Vagina (tissue), 2 donors: ENCODE measurements at places on chromosomes 2 and 18. TPM values are rescaled to one million over a fixed set of nuclear protein-coding genes. Genes with fewer than 3 reads are reported as not detected.

GRCh38 chr2:79393806-79394484, 118.9 kb upstream of the CTNNA2 start:
- no peaks in the 10 kb centered on the region for H3K4me1 ChIP-seq
- DNase-seq = no peak
- no peak overlapping the region for H3K4me3 ChIP-seq

DNA sequence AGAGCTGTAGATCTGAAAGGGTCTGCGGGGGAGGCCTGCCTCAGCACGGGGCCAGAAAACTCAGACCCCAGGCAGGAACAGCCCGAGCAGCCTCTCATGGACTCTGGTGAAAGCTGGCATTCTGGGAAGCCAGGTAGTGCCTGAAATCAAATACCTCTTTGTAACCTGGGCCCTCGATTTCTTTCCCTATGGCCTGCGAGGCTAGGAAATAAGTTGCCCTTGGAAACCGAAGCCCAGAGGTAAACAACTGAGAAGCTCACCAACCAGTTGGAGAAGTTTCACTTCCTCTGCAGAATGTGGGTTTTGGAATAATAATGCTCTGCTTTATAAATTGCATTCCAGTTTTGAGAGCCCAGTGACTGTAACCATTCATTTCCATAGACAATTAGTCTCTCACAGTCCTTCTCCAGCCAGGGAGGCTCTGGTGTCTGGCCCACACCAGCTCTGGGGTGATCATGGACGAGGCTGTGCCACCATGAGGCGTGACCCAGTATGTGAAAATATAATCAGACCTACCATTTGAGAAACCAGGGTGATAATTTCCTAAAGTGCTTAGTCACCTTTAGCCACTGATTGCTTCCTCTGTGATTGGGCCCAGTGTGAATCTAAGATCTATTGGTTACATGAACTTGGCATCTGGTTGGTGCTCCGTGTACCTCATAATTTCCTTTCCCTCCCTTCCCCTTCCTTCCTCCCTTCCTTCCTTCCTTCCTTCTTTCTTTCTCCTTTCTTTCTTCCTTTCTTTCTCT, 133.1 kb upstream of the PELI1 start:
- H3K4me3 ChIP-seq = no peak overlapping the region
- no peak for DNase-seq
- H3K4me1 ChIP-seq = peaks cover 34% of the 10 kb centered on the region
- no peaks in the 10 kb centered on the region for H3K27me3 ChIP-seq
- H3K36me3 ChIP-seq = no peaks in the 10 kb centered on the region
- no peak overlapping the region for H3K27ac ChIP-seq

DNA sequence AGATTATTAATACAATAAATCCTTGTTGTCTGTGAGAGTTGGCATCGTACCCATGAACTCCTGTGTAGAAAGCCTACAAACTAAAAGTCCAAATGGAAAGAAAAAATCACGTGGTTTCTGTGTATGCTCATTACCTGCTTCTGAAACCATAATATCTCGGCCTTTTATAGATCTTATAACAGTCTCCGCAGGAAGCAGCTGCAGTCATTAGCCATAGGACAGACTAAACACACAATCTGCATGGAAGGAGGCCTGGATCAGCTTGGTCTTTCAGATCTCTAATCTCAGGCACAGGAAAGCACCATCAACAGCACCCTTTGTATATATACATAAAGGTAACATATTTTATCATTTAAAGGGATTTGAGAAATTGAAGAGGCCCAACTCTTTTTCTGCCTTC, 508.9 kb upstream of the TCF4 start:
- DNase-seq = no peak
- H3K27ac ChIP-seq = no peak overlapping the region
- no peaks in the 10 kb centered on the region for H3K36me3 ChIP-seq
- no peaks in the 10 kb centered on the region for H3K27me3 ChIP-seq

LCT gene
- not detected for total RNA-seq

GRCh38 chr2:58081000-58081399, 34.4 kb downstream of the VRK2 start:
- no peak overlapping the region for H3K27ac ChIP-seq
- DNase-seq = no peak

PRR30 gene
- total RNA-seq = not detected

DNA sequence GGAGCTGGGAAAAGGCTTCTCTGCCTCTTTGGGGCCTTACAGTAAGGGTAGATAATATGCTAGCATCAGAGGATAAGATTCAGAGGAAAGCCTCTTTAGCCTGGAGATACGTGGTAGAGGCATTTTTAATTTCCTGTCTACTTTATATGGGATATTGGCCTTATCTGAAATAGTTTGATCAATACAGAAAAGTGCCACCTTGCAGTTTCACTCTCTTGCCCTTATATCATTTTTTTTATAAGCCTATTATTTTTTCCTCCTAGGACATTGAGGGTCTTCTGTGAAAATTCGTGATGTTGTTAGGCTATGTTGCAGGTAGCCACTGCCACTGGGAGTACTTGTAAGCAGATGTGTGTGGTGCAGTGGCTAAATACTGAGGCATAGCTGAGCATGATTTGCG, 40.1 kb upstream of the TOGARAM2 start:
- H3K27ac ChIP-seq = no peak overlapping the region
- no peaks in the 10 kb centered on the region for H3K4me1 ChIP-seq
- no peak for DNase-seq
- peaks cover 36% of the 10 kb centered on the region for H3K36me3 ChIP-seq
- no peak overlapping the region for H3K4me3 ChIP-seq
- H3K27me3 ChIP-seq = no peaks in the 10 kb centered on the region

DNA sequence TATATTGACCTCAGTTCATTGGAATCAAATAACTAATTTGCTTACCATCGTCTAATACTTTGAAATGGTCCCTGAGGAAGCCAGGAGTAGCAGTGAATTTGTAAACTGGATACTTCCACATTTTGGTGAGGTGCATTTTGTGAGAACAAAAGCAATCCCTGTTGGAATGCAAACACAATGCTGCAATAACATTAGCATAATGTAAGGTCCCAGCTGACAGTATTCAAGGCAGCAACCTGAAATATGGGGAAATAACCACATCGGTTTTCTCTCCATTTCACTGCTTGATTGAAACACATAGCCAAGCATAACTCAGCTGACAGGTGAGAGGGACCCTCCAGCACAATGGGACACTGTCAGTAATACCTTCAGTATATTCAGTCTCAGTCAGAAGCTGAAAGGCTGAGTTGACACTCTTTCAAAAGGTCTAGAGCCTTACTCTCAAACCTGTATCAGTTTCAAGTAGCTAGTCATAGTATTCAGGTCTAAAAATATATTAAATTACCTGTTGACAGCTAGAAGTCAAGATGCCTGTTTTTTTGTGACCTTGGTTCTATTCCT, 1311.9 kb upstream of the NRXN1 start:
- H3K27ac ChIP-seq = no peak overlapping the region
- H3K4me3 ChIP-seq = no peak overlapping the region
- DNase-seq = no peak
- H3K4me1 ChIP-seq = no peaks in the 10 kb centered on the region

LRRC30 gene
- not detected for total RNA-seq

- DNase-seq = no peak
- H3K27me3 ChIP-seq = no peaks in the 10 kb centered on the region
- H3K36me3 ChIP-seq = no peaks in the 10 kb centered on the region
- H3K27ac ChIP-seq = no peak overlapping the region
- H3K4me1 ChIP-seq = no peaks in the 10 kb centered on the region
Observed at GRCh38 chr18:79599441-79599931, 80.1 kb upstream of the CTDP1 start.

GRCh38 chr2:46197672-46198071, 99.5 kb upstream of the EPAS1 start:
- H3K4me3 ChIP-seq = no peak overlapping the region
- no peak for DNase-seq
- H3K27ac ChIP-seq = no peak overlapping the region
- no peaks in the 10 kb centered on the region for H3K27me3 ChIP-seq

- DNase-seq = no peak
- no peaks in the 10 kb centered on the region for H3K36me3 ChIP-seq
- no peak overlapping the region for H3K27ac ChIP-seq
- no peaks in the 10 kb centered on the region for H3K27me3 ChIP-seq
- H3K4me1 ChIP-seq = peaks cover 12% of the 10 kb centered on the region
- no peak overlapping the region for H3K4me3 ChIP-seq
Observed at GRCh38 chr2:213237251-213237650, 47.0 kb upstream of the SPAG16 start.

DNA sequence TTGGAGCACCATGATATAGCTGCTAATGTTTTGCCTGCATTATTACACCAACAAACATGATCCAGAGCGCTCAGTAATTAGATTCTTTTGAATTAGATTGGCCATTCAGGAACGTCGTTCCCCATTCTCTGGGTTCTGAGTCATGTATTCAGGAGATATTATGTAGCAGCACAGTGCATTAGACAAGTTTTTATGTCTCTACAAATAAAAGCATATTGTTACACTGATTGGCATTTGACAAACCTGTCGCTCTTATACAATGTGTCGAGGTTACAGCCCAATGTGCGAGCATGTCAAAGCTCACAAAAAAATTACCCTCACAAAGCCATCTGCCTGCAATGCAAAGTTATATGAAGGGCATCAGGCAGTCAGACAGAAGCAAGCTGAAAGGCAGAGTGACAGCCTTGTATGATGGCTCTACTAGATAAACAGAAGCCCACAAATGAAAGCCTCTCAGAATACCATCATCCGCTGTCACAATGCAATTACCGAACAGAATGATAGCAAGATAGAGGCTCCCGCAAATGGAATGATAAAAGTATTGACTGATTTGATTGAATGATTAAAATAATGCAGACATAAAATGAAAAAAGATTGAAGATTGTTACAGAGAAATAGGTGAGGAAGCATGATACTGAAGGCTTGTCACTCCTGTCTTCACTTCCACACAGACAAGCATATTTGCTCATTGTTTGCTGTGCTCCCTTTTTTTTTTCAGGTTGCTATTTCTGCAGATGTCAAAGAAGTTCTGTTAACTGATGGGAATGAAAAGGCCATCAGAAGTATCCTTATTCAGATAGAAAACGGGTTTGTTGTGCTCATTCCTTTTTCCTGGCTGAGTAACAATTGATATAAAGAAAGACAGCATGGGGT, 234.6 kb upstream of the SIX3 start:
- no peak for DNase-seq
- H3K4me1 ChIP-seq = no peaks in the 10 kb centered on the region
- H3K36me3 ChIP-seq = no peaks in the 10 kb centered on the region
- H3K27ac ChIP-seq = no peak overlapping the region
- no peaks in the 10 kb centered on the region for H3K27me3 ChIP-seq
- H3K4me3 ChIP-seq = no peak overlapping the region

GRCh38 chr2:172232708-172233396, 130.2 kb upstream of the DLX2 start:
- peak overlapping the region; percentile 46 for H3K27ac ChIP-seq
- peaks cover 51% of the 10 kb centered on the region for H3K4me1 ChIP-seq
- no peaks in the 10 kb centered on the region for H3K36me3 ChIP-seq
- no peak overlapping the region for H3K4me3 ChIP-seq
- DNase-seq = no peak

DNA sequence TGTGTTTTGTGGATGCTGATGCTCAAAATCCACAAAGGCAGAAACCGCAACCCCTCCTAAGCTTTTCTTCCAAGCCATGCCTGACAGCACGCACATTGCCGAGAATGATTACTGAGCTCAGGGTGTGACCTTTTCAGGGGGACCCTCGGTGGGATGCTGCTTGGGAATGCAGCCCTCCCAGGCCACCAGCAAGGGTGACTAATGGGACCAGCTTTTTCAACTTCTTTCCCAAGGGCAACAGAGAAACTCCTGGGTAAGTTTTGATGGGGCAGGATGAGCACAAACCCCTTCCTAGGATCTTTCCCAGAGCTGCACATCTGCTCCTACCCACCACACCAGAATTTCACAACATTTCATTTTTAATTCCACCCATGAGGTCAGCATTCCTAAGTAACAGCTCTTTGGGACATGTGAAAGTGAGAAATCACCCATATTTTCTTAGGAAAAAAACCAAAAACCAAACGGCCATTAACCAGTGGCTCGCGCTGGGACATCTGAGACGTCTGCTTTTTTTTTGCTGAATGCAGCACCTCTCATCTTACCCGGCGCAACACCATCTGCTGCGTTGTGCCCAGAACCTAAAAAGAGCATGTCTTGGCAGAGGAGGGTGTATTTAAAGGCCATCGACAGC, 119.0 kb downstream of the ARL4C start:
- H3K36me3 ChIP-seq = no peaks in the 10 kb centered on the region
- no peak overlapping the region for H3K4me3 ChIP-seq
- H3K4me1 ChIP-seq = no peaks in the 10 kb centered on the region
- no peaks in the 10 kb centered on the region for H3K27me3 ChIP-seq
- no peak for DNase-seq
